ENCODE measurements at places on chromosomes 12 and 14. TPM values are rescaled to one million over a fixed set of nuclear protein-coding genes. Genes with fewer than 3 reads are reported as not detected.

DNA sequence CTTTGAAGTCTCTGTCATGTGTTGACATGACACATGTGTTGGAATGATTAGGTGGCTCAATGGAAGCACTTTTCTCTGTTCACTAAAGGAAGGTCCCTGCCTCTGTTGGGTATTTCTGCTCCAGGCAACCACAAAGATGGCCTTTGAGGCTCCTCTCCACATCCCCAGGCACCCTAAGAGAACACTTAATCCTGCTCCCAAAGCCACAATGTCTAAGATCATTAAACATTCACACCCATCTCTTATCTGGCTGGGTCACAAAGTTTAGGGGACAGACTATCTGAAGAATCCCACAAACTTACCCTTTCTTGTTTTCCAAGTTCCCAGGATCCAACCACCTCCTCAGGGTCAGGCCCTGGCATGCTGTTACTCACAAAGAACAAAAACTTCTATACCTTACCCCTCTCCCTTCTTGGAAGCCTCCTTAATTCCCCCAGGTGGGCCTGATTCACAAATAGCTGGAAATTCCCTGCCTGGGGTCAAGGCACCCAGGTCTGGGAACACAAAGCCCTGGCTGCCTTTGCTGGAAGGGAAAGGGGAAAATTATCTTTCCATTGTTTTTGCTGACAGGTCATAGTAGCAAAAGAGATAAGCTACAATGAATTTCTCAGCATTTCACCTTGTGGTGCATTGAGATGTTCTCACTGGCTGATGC, 333.7 kb downstream of the PCNX1 start:
- DNase-seq, result no peak

- no peak for DNase-seq
Observed at GRCh38 chr12:6459004-6459337, 7.1 kb downstream of the TAPBPL start.

KRT85 gene
- not detected for total RNA-seq

DNA sequence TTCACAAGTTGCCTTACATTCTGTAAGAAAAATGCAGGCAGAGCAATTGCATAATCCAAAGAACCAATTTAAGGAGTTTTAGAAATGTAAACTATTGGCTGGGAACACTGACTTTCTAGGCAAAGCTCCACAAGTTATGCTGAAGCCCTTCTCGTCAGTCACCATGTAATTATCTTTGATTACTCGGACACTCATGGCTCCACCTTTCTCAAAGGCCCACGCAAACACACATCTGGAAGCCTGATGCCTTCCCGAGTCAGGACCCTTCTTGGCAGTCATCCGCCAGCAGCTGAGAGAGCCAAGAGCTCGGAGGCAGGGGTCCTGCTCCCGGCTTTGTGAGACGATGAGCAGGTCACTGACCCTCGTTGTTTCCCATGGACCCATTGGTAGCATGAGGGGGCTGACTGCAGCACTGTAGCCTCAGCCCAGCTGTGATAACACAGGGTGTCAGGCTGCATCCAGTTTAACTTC, 202.2 kb downstream of the TMEM132D start:
- no peak for DNase-seq

DNA sequence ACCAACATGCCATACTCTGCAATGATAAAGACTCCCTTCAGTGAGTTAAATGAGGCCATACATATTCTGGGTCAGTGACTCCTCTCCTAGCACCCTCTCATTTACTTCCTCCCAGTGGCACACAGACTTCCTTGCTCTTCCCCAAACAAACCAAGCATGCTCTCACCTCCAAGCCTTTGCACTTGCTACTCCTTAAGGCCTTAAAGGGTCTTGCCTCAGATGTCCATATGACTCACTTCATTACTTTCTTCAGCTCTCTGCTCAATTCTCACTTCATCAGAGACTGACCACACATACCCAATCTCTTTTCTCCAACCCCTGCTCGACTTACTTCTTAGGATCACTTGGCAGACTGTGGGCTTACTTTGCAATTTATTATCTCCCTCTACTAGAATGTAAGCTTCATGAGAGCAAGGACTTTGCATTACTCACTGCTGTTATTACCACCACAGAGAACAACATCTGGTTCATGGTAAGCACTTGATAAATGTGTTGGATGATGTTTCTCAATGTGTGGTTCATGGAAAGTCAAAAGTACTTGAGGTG, 22.8 kb downstream of the DDX24 start:
- DNase-seq, result no peak

GRCh38 chr12:97748298-97748697, 285.7 kb downstream of the RMST start:
- no peak for DNase-seq

- DNase-seq, result no peak
Observed at GRCh38 chr12:107537464-107538119, 148.0 kb upstream of the PWP1 start.

- DNase-seq, result no peak
Observed at GRCh38 chr12:113782873-113783272, 183.3 kb downstream of the RBM19 start.

- no peak for DNase-seq
Observed at GRCh38 chr14:88632512-88632911, 69.7 kb downstream of the ZC3H14 start.

ACSS3 gene
- total RNA-seq, result not detected

GRCh38 chr12:123983822-123984485, 10.9 kb downstream of the ZNF664 start:
- peak; percentile 83 for DNase-seq

DNA sequence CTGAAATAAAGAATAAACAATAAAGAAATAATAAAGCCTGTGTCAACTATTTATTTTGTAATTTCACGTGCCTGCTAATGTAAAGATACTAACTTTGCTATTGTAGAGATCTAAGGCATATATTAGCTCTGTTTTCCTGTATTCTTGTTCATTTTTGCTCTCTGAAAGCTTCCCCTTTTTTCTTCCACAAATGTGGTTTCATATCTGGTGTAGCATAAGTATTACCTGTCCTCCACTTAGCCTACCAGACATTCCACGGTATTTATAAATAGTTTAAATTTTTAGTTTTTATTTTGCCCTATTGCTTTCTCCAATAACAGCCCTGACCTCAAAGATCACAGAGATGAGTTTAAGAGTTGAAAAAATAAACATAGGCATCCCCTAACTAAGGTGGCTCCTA, 92.6 kb upstream of the ATP2B1 start:
- DNase-seq, result no peak

LRP1-AS gene
- total RNA-seq, result not detected

ZBTB42 gene
- 3.7 TPM for total RNA-seq

- peak; percentile 22 for DNase-seq
Observed at GRCh38 chr12:123111498-123112165, 39.3 kb downstream of the PITPNM2 start.
